Stimulated activated CD4-positive, alpha-beta T cell treated with anti-CD3 and anti-CD28 coated beads, Interleukin-1b, Interleukin-23, amount 100 ng/mL, for 24 hours (primary cell): ENCODE measurements at places on chromosomes 2 and 18.

- DNase-seq, result no peak
Observed at GRCh38 chr18:36511791-36512352, 214.4 kb downstream of the FHOD3 start.

GRCh38 chr18:77271576-77272481 lies 22.2 kb downstream of the GALR1 start:
- DNase-seq, result no peak

GRCh38 chr18:63264871-63265270 lies 54.7 kb downstream of the BCL2 start:
- no peak for DNase-seq

DNA sequence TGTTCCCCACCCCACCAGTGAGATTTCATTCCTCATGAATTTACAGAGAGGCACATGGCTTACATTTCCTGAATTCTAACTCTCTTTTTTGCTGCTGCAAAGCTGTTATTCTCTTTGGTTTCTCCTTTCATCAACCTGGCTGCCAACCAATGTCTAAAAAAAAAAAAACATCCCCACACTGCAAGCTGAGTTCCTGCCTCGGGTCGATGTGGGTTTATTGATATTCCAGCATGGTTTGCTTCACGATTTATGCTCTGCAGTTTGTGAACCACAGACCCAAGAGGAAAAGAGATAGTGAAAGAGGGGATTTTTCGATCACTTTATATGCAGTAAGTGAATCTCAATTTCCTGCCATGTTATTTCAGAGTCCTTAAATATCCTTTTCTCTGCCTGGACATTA lies 363.6 kb downstream of the LPIN1 start:
- no peak for DNase-seq

DNA sequence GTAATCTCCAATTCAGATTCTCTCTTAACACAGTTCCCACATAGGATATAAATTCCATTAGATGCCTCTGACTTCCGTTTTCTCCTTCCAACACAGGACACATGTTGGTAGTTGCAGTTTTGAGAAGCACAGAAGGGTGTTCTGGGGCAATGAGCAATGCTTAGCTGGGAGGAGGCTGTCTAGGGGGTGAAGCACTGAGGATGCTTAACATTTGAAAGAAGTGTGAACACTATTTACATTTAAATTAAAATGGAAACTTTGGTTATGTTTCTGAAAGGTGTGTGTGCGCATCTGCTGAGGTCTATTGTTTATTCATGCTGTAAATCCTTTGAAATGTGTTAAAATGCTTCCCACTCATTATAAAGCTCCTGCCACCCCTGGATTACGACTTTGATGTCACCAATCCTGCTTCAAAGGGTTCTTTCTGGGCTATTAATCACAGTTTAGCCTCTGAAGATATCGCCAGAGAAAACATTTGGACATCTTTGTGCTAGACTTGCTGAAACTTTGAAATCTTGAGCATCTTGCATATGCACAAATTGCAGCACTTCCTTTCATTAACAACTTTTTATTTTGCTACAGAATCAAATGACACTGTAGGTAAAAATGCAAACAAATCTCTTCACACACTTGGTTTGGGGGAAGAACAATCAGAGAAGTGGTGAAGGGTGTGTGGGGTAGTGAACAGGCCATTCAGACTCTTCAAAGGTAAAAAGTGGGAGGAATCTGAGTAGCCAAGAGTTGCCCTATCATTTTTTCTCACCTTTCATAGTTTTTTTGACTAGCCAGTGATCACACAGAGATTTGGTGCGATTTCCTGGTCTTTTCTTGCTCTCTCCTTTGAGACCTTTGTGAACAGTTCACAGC lies 258.4 kb downstream of the MYO3B start:
- no peak for DNase-seq
